ENCODE measurements at places on chromosomes 7 and 10.

DNA sequence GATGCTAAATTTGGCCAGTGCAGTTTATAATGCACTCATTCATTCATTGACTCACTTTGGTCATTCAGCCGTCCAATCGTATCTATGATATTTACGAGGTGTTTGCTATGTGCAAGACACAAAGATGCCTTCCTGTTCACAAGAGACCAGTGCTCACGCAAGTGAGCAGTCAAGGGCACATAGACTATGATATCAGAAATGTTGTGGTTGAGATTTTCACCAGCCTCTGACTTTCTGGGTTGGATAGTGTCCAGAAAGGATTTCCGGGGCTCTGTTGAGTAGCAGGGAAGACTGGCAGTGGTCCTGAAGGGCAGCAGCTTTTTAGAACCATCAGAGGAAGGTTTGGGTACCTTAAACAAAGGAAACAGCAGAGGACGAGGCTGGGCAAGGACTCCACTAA is 191.8 kb downstream of the GALNT17 start:
- no peak for DNase-seq

DNA sequence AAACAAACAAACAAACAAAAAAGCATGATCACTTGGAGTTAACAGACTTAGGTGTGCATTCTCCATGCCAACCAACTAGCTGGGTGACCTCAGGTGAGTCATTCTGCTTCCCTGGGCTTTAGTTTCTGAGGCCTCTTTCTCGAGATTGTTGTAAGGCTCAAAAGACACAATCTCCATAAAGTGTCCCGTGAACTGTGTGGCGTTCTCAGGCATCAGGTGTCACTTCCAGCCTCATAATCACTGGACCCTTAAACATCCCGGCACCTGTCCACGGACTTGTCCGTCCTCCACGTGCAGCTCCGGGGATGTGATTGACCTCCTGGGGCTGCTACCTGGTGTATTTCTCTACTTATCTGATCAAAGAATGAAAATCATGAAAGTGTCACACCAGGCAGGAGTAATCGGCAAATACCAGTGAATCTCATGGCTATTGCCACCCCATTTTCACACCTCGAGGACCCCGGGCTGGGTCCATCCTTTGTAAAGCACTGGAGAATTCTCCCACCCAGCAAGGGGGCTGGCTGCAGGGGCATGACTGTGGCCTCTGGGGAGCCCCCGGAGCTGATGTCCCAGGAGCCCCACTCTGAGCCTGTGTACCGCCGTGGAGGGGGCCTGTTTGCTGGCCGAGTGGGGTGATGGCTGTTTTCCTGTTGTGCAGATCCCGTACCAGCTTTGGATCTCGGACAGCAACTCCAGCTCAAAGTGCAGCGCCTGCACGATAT is 189.8 kb upstream of the SH2B2 start:
- no peak for DNase-seq

- no peak for DNase-seq
Observed at GRCh38 chr7:111873963-111874690, 311.8 kb upstream of the IMMP2L start.

- no peak for DNase-seq
Observed at GRCh38 chr7:108072116-108072515, 58.0 kb downstream of the LAMB4 start.

GRCh38 chr7:50718311-50718710 is 64.4 kb downstream of the GRB10 start:
- no peak for DNase-seq

- DNase-seq = no peak
Observed at GRCh38 chr10:120940299-120940900, 89.2 kb downstream of the WDR11 start.

DNA sequence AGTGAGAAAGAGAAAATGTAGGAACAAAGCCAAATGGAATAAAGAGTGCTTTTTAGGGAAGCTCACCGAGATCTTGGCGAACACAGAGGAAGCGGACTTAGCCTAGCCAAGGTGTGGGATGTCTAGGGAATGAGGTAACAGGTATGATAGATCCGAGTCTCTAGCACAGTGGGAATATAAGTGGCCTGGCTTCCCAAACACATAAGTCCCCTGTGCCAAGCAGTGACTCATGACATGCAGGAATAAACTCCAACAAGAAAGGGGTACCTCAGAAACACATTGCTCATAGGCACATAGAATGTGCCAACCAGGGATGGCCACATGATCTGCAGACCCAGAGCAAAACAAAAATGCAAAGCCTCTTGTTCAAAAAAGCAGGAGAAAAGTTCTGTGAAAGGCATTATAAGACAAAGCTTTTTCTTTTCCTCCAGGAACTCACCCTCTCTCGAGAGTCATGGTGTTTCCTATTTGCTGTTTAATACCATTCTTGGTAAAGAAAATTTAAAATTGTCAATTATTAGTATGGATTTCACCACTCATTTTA is 542.5 kb downstream of the GATA3 start:
- DNase-seq = no peak

DNA sequence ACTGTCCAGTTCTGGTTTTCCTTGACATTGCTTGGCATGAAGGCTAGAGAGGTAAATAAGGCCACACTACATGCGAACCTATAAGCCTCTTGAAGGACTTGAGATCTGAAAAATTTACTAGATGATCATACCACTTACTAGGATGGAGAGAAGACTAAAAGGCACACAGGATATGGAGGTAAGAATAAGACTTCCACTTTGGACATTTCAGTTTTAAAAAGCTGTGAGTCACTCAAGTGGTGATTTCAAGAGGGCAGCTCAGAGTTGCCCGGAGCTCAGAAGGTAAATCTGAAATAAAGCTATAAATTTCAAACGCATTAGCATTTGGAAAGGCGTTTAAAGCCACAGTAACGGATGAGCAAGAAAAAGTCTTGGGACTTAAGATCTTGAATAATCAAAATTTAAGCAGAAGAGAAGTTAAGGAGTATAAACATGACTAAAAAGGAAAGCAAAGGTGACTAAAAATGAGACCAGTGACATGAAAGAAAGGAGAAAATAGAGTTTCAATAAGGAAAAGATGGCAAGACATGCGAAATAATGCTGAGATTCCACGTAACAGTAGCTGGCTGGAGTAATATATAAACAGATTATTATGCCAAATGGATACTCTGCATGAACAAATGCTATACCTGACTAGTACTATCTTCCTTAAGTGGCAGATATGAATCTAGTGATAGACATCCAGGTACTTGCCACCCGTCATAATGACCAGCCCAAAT is 68.3 kb downstream of the SNX13 start:
- no peak for DNase-seq

- no peak for DNase-seq
Observed at GRCh38 chr7:45687185-45687560, 113.0 kb downstream of the ADCY1 start.

DNA sequence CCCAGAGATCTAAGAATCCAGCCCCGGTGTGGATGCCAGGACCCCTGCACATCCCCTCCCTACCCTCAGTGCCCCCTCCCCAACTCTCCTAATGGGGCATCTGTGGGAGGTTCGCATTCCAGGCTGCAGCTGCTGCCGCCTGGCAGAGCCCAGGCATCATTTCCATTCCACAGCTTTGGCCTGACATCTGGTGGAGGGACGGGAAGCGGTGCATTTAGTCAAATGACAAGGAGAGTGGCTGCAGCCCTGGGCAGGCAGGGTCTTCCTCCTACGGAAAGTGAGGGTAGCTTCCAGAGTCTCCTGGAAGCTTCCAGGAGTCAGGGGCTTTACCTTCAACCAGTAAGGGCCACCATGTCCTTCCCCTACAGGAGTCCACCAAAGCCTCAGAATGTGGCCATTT is 30.8 kb downstream of the PRLHR start:
- no peak for DNase-seq

- DNase-seq = no peak
Observed at GRCh38 chr10:12868229-12868628, 133.3 kb downstream of the CCDC3 start.

- no peak for DNase-seq
Observed at GRCh38 chr7:21579341-21580072, 36.7 kb downstream of the DNAH11 start.

- peak; percentile 46 for DNase-seq
Observed at GRCh38 chr10:25174461-25175230, at the start of gene GPR158. TSS of gene GPR158 (plus strand) at chr10:25175001. CDS start at chr10:25175421, 420 bp downstream.

GRCh38 chr7:154584352-154585252 is 418.3 kb downstream of the PAXIP1 start:
- DNase-seq = no peak

- no peak for DNase-seq
Observed at GRCh38 chr7:83824214-83824613, 175.3 kb upstream of the SEMA3E start.

DNA sequence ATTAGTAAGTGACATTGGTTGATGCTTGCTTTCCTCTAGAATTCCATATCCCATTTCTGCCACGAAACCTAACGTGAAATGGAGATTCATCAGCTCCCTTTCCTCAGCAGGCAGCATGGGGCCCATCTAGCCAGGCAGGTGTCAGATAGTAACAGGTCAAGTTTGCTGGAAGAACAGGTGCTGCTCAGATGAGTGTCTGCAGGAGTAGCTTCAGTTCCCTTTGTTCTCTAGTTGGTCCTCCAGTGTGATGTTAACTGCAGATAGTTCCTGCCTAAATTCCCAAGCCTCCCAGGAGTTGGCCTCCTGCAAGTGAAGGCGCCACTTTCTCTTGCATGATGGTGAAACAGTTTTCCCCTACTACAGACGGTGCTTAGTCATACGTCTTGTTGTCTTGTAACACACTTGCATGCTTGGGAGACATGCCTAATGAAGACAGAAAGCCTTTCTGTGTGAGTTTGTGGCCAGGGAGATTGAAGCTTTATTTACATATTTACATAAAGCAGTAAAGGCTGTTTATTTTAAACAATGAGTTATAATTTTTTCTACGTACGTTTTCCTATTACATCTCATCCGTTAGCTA is 175.4 kb downstream of the CHN2 start:
- DNase-seq = no peak

- DNase-seq = no peak
Observed at GRCh38 chr10:70565556-70566514, 36.7 kb downstream of the PRF1 start.

GRCh38 chr7:139075871-139076686 is 33.4 kb downstream of the ZC3HAV1 start:
- no peak for DNase-seq

Measured in activated T-cell treated with anti-CD3 and anti-CD28 coated beads, Interleukin-2, amount 50 U/mL, for 1 hour (primary cell).